NCI-H1092 (cell line): ENCODE measurements at places on chromosomes 1 and 21.

DNA sequence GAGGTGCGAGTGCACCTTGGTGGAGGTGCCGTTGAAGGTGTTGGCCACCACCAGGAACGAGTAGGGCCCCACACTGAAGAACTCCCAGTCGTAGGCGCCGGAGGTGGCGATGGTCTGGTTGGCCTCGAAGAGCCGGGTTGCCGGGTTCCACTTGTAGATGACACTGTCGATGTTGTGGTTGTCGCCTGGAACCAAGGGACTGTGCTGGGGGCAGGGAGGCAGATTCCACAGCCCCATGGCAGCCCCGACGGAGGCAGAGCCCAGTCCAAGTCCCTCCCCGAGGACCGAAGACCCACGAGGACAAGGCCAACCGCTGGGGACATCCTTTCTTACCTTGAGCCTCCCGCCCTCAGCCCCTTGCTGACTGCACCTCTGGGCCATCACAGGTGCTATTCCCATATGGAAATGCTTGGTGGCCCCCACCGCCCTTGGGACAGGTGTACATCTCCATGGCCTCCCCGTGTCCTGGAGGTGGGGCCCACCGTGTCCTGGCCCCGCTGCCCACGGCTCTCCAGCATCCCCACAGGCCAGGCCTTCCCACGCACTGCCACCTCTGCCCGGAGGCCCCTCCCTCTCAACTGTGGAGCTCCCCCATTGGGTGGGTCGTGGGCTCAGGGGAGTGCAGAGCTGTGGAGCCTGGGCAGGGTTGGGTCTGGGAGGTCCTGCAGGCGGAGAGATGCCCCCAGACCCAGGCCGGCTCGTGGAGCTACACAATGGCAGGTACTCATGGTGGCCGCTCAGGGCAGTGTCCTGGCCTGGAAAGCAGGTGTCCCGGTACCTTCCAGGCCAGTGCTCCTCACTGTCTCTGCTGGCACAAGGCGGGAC is 17.9 kb downstream of the KRTAP10-1 start:
- DNase-seq = no peak

DNA sequence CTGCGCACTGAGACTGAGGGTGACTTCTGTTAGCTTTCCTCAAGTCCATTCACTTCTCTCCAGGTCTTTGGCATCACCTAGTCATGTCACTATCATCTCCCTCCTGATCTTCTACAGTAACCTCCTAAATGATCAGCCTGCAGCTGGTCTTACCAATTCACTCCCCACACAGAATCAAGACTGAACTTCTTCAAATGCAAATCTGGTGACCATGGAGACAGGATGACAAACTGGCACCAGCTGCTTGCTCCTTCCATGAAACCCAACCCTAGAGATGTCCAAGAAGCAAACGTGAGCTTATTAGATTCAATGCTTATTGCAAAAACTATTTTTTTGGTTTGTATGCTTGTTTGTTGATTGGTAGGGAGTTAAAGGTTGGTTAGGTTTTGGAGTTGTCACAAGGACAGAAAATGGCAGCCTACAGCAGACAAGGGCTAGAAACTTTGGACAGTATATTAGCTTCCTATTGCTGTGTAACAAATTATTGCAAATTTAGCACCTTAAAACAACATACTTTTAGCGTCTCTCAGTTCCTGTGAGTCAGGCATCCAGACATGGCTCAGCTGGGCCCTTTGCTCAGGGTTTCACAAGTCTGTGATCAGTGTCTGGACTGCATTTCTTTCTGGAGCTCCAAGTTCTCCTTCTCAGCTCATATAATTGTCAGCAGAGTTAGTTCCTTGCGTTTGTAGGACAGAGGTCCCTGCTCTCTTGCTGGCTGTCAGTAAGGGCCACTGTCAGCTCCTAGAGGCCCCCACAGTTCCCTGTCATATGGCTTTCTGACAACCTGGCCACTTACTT is 53.3 kb upstream of the GJA8 start:
- no peak for DNase-seq

GRCh38 chr1:218394989-218395388 is 49.9 kb downstream of the TGFB2 start:
- DNase-seq = no peak

DNA sequence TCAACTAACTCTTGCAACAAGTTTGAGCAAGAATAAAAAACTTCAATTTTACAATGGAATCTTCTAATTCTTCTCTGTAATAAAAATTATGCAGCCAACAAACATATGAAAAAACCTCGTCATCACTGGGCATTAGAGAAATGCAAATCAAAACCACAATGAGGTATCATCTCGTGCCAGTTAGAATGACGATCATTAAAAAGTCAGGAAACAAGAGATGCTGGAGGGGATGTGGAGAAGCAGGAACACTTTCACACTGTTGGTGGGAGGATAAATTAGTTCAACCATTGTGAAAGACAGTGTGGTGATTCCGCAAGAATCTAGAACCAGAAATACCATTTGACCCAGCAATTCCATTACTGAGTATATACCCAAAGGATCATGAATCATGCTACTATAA is 327.5 kb upstream of the LYPLAL1 start:
- no peak for DNase-seq

- no peak for DNase-seq
These were observed 9.7 kb upstream of the PPIE start for GRCh38 chr1:39729030-39729429.

- DNase-seq = no peak
These were observed 32.6 kb downstream of the CFAP74 start for GRCh38 chr1:1971017-1971416.

- DNase-seq = no peak
These were observed 155.3 kb downstream of the ADSS2 start for GRCh38 chr1:244296447-244296846.

DNA sequence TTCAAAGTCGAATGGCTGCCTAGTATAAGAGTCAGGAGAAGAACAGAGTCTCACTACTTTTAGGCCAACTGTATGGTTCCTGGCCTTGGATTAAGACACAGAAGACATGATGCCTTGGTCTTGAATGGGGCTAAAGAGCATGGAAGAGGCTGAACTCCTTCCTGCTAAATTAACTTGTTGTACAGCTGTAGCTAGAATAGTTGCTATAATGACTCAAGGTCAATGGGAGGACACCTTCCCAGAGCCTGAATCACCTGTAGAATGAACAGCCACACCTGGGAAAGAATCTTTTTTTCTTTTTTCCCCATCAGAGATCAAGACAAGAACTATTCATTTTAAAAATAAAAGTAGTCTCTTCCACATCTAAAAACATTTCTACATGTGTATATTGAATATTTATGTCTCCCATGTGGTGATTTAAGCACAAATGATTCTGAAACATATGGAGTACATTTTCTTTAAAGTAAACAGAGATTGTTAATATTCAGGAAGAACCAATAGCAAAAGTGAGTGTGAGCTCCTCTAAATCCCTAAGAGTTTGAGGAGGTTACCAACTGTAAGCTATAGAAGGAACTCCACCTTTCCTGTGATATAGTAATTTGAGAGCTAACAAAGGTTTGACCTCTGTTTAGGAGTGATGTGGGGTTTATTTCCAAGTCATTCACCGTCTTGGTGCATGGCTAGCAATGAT is 191.3 kb downstream of the TGFB2 start:
- no peak for DNase-seq

GRCh38 chr1:54253480-54253879 is 53.5 kb downstream of the MRPL37 start:
- no peak for DNase-seq

DNA sequence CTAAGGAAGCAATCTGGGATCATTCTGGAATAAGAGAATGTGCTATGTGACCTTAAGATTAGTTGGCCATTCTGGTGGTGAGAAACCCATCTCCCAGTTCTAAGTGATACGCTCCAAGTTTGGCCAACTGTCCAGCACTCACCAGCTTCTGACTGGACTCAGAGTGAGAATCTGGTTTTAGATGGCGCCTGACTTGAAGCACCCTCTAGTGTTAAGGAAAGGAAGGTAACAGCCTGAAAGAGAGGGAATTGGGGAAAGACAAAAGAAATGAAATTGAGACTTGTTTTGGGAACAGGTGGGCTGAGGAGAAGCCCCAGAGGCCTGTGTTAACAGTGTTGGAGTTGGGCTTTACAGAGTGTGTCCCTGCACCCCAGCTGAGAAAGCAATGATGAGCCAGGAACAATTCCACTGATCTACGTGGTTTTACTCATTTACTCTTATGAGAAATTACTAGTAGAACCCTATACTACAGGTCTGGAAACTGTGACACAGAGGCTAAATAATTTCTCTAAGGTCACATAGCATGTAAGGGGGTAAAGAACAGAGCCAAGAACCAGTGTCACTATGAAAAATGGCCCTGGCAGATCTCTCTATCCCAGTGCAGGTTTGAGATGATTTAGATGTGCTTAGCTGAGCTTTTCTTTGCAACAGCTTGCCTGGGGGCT is 9.3 kb upstream of the FCAMR start:
- DNase-seq = peak; percentile 1

- DNase-seq = no peak
These were observed 78.6 kb downstream of the IVNS1ABP start for GRCh38 chr1:185238447-185238846.

GRCh38 chr21:39730418-39731157 is 14.4 kb upstream of the IGSF5 start:
- DNase-seq = no peak

DNA sequence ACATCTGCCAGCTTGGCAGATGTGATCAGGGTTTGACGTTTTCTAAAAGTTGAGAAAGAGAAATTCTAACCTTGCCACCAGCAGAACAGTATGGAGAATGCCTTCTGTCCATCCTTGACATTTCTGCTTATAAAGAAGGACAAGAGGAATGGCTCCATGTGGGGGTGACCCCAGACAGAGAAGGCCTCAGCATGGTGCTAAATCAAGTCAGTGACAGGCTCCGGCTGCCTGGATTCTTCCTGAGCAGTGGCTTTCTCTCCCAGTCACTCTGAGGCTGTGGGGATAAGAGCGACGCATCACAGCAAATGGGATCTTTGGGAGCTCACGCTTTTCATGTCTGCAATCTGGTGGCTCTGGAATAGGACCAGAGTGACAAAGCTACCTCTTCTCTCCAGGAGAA is 640.2 kb upstream of the CAMK1G start:
- DNase-seq = no peak

GRCh38 chr1:24827379-24828135 is 82.3 kb downstream of the CLIC4 start:
- DNase-seq = no peak

GRCh38 chr1:82722608-82723007 is 921.9 kb downstream of the ADGRL2 start:
- DNase-seq = no peak

GRCh38 chr1:222601257-222601656 is 11.5 kb upstream of the TAF1A start:
- no peak for DNase-seq

- no peak for DNase-seq
These were observed 318.0 kb downstream of the PCP4 start for GRCh38 chr21:40185208-40185607.
